ENCODE measurements at places on chromosomes 6 and 20.

- no peak for DNase-seq
Observed at GRCh38 chr20:48319943-48320584, 507.7 kb downstream of the PREX1 start.

DNA sequence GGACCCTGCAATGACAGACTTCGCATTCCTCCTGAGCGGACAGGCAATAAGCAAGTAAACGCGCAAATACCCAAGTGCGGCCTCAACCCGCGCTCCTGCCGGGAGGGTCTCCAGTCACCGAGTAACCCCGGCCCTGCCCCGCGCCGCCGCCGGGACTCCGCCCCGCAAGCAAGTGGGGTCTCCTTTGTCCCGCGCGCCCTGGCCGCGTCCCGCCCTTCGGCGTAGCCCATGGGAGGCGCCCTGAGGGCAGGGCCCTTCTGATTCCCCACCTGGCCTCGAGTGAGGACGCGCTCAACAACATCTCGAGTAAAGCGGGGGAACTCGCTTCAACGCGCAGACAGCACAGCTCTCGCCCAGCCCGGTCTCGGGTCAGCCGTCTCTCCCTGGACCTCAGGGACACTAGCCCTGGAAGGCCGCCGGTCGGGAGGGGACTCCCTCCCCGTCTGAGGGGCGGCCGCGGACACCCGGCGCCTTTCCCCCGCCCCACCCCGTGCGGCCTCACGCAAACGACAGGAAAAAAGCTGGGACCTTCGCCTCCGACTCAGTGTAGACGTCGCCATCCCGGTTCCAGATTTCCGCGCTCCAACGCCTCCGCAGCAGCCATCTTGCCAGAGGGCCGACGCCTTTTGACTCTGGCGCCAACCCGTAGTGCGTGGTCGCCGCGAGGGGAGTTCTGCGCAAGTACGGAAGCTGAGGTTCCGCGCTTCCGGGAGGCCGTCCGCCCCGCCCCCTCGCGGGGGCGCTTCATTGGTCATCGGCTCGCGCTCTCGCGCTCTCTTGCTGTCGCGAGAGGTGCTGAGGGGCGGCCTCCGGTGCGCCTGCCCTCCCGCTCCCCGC, 461 bp upstream of the GID8 start:
- peak; percentile 95 for DNase-seq

DNA sequence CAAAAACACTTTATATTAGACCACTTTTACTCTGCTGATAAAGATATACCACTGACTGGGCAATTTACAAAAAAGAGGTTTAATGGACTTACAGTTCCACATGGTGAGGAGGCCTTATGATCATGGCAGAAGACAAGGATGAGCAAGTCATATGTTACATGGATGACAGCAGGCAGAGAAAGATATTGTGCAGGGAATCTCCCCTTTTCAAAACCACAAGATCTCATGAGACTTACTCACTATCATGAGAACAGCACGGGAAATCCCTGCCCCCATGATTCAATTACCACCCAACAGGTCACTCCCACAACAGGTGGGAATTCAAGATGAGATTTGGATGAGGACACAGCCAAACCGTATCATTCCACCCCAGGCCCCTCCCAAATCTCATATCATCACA, 1383.8 kb upstream of the MAP3K7 start:
- DNase-seq, result no peak

DNA sequence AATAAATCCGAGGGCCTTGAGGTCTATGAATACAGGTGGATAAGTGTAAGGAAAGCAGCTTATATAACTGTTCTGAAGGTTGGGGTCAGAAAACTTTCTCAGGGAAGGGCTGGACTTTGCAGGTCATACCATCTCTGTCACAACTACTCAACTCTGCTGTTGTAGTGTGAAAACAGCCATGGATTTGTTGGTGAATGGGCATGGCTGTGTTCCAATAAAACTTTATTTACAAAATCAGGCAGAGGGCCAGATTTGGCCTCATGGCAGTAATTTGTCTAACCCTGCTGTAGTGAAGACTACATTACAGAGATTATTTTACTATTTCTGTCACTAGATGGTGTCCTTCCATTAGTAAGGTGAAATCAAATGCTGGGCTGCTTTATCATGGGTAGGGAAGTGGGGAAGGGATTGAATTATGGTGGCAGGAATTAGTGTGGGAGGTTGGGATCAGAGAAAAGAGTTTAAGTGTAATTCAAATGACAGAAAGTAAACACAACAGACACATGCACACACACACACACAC, 409.6 kb upstream of the CHD6 start:
- DNase-seq, result no peak

DNA sequence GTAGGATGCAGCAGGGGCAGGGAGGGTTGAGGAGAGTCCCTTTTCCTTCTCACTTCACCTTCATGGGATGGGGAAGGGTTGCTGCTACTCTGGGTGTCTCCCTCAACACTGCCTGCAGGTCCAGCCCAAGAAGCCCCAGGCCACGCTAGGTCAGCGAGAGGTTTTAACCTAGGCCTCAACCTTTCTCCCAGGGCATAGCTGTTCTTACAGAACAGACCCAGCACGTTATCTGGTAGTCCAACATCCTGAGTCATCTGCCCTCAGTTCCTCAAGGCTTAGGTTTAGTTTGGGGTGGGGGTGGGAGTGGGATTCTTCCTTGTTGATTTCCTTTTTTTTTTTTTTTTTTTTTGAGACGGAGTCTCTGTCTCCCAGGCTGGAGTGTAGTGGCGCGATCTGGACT, 15.8 kb downstream of the LRRC73 start:
- DNase-seq, result no peak

- no peak for DNase-seq
Observed at GRCh38 chr6:101394936-101395335, 1.4 kb downstream of the GRIK2 start.

- no peak for DNase-seq
Observed at GRCh38 chr6:116034327-116034726, 26.4 kb downstream of the FRK start.

- no peak for DNase-seq
Observed at GRCh38 chr6:110876806-110877564, 2.4 kb downstream of the AMD1 start.

DNA sequence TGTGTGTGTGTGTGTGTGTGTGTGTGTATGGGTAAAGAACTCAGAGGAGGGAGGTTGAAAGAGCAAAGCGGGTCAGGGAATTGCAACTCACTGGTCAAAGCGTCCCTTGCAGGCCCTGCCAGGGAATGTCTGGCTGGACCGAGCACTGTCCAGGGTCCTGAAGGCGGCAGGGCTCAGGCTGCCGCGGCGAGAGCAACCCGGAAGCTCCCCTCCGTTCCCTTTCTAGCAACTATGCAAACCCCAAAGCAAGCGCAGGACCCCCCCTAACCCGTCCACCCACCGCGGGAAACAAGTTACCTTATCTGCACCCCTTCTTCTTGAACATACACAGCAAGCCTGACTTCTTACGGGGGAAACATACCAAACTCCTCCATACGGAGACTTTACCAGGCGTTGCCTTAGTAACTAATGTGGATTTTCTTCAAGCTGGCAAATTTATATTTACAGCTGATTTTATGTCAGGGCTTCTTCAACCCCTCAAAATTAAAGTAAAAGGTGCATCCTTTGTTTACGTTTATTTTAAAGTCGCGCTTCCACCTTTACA, 538 bp upstream of the GRM1 start:
- DNase-seq, result no peak

- DNase-seq, result no peak
Observed at GRCh38 chr6:24909241-24910216, 26.2 kb downstream of the RIPOR2 start.

DNA sequence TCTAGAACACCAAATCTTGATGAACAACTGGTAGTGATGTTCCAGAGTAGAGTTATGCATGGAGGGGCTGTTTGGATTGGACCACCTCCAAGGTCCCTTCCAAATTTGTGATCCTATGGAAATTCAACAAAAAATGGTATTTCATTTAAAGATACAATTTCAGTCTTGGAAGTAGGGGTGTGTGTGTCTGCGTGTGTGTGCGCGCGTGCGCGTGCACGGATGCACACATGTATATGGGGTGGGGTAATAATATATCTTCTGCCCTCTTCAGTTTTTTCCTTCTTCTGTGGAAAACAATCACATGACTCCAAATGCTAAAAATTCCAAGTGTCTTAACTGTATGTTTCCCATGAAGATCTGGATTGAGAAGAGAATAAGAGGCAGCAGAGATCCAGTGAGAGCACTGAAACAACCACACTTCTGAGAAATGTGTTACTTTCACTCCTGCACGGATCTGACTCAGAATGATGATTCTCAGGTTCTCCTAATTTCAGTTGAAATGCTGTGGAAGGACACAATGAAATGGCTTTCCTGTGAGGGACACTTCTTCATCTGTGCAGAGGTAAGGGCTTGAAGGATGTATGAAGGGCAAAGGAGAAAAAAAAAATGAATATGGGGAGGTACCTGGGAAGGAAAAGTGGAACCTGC, 10.6 kb upstream of the IL17F start:
- DNase-seq, result no peak

DNA sequence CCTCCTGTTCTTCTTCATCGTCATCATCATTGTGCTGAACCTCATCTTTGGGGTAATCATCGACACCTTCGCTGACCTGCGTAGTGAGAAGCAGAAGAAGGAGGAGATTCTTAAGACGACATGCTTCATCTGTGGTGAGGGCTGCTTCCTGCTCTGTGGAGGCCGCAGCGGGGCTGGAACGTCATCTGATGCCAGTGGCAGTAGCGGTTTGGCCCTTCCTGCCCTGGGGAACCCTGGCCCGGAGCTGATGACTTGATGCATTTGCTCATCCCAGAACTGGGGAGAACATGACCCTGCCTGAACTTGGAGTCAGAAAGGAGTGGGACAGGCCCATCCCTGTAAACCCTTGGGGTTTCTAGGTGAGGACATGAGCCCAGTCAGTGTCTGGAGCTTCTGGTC, 18.7 kb downstream of the UQCC2 start:
- DNase-seq, result peak; percentile 67

DNA sequence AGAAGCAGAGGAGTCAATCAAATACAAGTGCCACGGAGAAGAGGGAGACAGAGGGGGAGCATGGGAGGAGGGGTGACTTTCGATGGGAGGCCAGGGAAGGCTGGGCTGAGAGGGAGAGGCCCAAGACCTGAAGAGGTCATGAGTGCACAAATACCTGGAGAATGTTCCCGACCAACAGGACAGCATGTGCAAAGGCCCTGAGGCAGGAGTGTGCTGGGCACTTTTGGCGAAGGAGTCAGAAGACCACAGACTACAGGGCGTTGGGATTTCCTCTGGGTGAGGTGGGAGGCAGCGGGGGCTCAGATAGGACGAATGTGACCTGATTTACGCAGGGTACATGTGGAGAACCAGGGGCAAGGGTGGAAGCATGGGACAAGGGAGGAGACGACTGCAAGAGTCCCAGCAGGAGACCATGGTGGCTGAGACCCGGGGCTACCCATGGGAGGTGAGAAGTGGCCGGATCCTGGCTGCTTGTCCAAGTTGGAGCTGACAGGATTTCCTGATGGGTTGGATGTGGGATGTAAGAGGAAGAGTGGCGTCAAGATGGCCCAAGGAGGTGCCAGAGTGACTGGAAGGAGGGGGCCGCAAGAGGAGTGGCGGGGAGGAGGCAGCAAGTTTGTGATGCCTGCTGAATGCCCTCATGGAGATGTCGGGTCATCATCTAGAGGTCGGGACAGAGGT, 23.4 kb downstream of the PREX1 start:
- DNase-seq, result no peak

DNA sequence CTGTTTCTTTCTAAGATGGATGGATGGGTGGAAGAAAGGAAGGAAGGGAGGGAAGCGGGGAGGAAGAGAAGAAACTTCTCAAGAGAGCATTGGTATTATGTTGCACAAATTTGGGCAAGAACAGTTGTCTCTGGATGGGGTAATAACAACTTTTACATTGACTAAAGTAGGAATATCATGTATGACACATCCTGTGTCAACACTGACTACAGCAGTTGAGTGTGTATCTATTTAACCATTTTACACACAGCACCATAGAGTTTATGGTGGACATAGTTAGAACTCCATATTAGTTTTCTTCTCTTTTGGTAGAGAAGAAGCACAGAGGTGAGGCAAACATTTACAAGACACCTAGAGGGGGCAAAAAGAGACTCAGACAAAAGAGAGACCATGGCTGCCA, 44.2 kb upstream of the RNF146 start:
- no peak for DNase-seq

GRCh38 chr6:5998711-5999687, 7.7 kb downstream of the NRN1 start:
- DNase-seq, result no peak

GRCh38 chr6:16206595-16207037, 31.8 kb upstream of the GMPR start:
- DNase-seq, result peak; percentile 21

- DNase-seq, result no peak
Observed at GRCh38 chr20:32071395-32072167, 19.5 kb downstream of the HCK start.

DNA sequence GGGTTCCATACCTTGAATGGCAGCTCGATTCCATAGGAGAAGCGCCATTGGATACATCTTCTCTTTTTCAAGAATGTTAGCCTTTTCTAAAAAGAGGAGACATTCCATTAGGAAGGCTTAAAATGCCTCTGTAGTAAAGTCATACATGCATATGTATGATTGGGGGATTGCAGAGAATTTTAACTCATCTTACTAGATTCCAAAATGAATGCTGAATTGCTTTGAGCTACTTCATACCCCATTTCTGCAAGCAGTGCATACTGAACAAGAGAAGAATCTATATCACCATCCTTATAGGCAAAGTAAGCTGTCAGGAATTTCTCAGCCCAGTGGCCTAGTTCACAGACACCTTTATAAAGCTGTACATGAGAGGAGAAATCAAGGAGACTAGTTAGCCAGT, 80.3 kb downstream of the NDUFAF5 start:
- no peak for DNase-seq

- DNase-seq, result no peak
Observed at GRCh38 chr6:155066361-155066760, 71.2 kb downstream of the TIAM2 start.

GRCh38 chr6:25481267-25481666, 170.7 kb upstream of the SCGN start:
- no peak for DNase-seq

- DNase-seq, result no peak
Observed at GRCh38 chr6:41228616-41229015, 467 bp downstream of the TREML4 start.

DNA sequence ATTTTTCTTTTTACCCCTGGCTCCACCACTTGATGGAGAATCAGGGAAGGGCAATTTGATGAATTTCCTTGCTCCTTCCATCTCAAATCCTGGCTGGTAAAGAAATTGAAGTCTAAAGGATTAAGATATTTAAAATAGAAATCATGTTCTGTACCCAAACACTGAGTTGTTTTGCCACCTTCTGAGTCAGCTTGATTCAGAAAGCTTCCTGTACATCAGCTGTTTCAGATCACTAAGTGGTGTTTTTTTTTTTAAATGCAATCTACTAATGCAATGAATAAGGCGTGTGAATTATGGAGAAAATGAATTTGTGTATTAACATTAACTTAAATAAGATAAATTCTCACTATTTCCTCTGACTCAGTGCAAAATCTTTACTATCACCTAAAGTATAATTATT, 11.5 kb upstream of the POPDC3 start:
- DNase-seq, result no peak

- no peak for DNase-seq
Observed at GRCh38 chr6:109612268-109612667, 78.7 kb downstream of the AK9 start.

GRCh38 chr6:34132486-34133185, 13.3 kb downstream of the GRM4 start:
- DNase-seq, result no peak

- no peak for DNase-seq
Observed at GRCh38 chr6:111653434-111653833, 47.8 kb upstream of the TRAF3IP2 start.
